HuH-7 (cell line): ENCODE measurements at places on chromosomes 12 and 14.

DNA sequence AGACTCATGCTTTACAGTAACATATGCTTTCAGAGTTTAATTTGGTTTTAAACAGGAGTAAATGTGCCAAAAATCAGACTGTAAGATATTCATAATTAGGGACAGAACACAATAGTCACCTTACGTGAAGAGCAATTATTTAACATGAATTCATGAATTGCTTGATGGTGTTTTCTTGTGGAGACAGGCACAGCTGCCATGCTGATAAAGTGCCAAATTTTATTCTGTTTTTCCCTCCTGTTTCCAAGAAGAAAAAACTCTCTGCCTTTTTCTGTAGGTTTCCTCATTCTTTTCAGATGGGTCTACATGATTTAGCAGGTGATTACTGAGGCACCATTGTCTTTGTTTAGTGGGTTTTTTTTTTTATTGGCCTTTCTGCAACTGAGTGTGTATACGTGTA lies 80.1 kb downstream of the C12orf42 start:
- DNase-seq = no peak

DNA sequence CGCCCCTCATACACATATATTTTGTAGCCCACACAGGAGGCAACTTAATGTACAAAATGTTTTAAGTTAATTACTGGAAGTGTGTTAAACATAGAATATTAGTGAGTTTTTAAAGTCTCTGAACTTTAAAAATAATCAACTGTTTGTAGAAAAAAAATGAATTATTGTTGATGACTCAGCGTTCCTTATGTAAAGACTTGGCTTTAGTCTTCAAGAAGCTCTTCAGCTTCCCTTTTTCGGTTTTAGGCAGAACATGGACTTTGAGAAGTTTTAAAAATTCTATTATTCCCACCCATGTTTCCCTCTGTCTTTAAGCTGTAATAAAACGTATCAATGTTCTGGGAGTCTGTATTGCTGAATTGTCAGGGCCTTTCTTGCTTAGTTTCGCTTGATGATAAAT lies 269.5 kb downstream of the FBXL14 start:
- no peak for DNase-seq

DNA sequence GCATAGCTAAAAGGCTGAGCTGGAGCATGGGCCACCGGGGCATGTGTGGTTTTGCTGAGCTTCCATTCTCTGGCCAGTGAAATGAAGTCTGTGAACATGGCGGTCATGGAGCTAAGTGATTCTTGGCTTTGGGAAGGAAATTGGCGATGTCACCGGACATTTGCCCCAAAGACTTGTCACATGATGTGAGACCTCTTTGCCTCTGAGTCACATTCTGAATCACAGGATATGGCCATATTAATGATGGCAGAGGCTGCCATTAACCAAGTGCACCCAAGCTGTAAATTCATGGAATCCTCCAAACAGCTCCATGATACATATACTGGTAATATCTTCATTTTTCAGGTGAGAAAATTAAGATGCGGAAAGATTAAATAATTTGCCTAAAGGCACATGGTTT lies 27.4 kb upstream of the BATF start:
- no peak for DNase-seq

DNA sequence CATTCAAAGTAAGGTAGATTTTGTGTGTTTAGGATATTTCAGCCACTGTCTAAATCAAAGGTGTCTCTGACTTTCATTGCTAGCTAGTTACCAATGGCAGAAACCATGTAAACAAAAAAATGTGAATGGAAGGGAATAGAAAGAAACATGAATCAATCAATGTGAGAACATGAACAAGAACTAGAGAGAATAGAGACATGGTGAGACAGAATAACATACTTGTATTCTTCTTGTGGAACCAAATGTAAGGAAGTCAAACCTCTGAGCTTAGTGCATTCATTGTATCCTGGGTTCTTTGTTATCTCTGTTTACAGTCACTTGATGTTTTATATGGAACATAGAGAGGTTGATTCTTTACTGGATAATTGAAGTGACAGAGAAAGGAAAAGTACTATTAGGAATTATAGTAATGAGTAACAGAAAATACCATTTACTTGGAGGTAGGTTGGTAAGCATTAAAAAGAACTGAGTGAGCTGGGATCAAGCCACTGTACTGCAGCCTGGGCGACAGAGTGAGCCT lies 2.6 kb upstream of the WNK1 start:
- DNase-seq = no peak

DNA sequence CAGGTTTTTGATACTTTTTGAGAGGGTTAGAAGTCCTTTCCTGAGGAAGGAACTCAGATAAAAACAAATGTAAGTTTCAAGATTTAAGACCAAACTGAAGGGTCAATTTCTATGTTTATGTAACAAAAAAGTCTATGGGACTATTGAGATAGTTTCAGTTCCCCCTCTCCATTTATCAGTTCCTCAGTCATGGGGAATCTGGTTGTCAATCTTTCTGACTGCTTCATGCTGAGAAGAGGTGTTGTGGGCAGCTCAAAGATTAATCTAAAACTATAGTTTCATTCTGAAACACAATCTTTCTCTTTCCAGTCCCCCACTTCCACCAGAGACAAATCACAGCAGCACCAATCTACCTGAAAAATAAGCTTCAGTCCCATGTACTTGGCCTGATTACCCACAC lies 93.7 kb downstream of the KCNMB4 start:
- DNase-seq = no peak

DNA sequence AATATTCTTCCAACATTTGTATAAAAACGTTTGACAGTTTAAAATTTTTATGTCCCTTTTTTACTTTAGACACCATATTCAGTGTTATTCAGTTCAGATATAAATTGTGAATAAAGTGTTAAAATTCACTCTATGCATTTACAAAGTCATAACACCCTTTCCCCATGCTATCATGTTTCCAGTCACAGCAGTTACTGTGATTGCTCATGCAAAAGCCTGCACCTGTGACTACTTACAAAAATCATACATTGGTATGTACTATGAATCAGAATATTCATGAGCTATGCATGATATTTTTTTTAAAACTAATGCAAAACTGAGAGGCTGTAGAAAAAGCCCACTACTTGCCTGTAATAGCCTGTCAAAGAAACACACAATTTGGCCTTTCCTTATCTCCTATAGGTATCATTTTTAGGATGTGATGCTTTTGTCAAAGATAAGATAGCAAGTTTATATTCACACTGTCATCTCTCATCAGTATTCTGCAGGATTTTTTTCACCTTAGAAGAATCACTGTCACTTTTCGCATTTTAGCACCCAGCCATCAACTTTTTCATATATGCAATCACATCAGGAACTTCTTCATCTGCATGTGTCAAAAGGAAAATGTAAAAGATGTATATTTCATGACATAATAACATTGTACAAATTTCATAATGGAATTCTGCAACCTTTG lies 443.2 kb downstream of the C12orf50 start:
- DNase-seq = no peak
